ENCODE measurements at places on chromosomes 4 and X.
A peak's percentile ranks its signal among the peaks of the same experiment; 100 is the strongest.

GRCh38 chr4:168474660-168475320 is 5.5 kb downstream of the DDX60L start:
- DNase-seq = no peak

GRCh38 chrX:152070144-152070543 is 68.2 kb downstream of the MAGEA10 start:
- DNase-seq = no peak

GRCh38 chrX:102712981-102713625 is 855 bp downstream of the GPRASP2 start:
- DNase-seq = no peak

DNA sequence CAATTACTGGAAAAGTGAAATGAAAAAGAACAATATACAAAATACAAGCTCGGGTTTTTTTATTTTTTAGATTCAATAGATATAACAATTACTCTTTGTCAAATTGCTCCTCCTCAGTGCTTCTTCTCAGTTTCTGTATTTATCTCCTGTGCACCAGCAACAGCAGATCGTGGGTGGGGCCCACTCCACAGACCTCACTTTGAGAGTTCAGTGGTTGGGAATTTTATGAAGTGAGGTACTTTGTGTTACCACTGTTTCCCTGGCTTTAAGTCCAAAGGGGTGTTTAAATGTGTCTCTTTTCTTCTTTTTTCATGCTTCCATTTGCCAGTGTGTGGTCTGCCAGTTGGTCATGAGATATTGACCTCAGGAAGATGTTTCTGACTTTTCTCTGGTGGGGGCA is 54.4 kb downstream of the KIT start:
- no peak for DNase-seq

GRCh38 chrX:70262952-70263567 is 3.1 kb upstream of the P2RY4 start:
- peak; percentile 26 for DNase-seq

- DNase-seq = no peak
Measured at GRCh38 chr4:185332575-185333464, 62.9 kb downstream of the LRP2BP start.

- DNase-seq = no peak
Measured at GRCh38 chr4:3239998-3240920, 8.7 kb upstream of the MSANTD1 start.

DNA sequence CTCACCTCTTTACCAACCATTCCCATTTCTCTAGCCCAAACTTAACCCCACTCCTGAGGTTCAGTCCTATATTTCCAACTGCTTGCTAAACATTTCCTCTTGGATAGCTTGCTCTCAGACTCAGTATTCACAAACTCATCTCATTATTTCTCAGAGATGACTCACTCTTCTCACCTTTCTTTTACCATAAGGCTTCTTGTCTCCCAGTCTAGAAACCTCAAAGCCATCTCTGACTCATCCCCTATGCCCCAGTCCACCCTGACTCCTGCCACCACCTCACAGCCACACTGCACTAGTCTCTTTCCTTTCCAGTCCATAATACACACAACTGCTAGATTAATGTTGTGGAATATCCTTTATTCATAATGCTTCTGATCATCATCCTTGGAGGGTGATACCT is 4.8 kb downstream of the FRMPD3 start:
- peak; percentile 34 for DNase-seq

DNA sequence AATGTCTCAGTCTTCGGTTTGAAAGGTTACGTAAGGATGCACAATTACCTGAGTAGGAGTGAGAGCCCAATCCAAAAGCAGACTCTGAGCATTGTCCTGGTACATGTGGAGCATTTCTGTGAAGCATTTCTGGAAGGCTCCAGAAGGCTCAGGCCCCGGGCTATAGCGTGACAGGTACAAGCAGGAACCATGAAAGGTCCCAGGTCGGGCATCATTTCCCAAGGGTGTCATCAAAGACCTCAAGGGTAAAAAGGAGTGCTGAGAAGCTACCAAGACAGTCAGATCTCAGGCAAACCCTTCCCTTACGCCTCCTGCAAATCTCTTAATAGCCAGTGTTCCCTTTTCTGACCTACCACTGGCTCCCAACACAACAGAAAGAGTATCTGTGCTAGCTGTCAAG is 30.8 kb downstream of the GPC4 start:
- DNase-seq = no peak

- peak; percentile 61 for DNase-seq
Measured at GRCh38 chr4:84258905-84259830, 239.9 kb downstream of the NKX6-1 start.

- no peak for DNase-seq
Measured at GRCh38 chr4:177271915-177272766, 37.5 kb upstream of the NEIL3 start.

DNA sequence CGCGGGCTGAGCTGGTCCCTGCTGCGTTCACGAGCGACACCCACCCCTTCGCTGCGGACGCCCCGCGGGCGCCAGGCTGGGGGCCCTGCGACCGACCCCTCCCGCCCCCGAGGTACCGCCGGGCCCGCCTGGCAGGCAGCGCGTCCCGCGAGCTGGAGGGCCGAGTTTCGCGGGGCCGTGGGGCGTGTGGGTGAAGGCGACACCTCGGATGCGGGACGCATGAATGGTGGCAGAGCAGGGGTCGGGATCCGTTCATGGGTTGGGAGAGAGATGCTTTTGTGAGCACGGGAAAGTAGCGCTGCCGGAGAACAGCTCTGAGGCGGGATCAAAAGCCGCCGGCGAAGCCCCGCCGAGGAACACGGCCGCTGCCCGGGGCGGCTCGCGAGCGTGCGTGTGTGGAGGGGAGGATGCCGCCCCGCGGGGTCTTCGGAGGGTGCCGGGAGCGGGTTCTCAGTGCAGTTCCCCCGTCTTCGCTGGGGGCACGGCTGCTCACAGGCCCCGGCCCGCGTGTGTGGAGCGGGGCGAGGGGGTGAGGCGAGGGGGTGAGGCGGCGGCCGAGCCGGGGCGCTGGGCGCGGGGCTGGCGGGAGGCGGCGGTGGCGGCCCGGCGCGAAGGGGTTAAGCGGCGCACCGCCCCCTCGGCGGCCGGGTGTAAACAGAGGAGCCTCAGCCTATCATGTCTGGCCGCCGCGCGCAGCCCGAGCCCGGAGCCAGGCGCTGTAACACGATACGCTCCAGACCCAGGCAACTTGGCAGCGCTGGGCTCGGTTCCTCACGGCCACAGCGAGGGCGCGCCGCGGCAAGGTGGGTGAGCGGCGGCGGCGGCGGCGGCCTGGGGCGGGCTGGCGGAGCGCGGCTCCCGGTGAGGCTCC is 205.3 kb downstream of the TENM3 start:
- DNase-seq = no peak

DNA sequence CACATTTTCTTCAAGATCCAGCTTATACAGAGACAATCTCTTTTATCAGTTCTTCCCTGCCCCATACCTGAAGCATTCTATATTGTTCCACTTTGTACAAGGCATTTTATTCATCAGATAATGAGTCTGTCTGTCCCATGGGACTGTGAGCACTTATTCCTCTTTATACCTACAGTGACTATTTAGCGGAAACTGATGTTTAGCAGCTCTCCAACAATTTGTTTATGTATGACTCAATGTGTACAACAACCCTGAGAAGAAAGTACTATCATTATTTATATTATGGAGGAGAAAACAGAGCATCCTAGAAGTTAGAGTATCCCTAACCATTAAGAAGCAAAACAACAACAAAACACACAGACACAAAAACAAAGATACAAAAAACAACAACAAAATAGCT is 306.5 kb downstream of the PRDM5 start:
- DNase-seq = no peak

GRCh38 chr4:94175553-94176261 is 32.0 kb upstream of the SMARCAD1 start:
- no peak for DNase-seq

DNA sequence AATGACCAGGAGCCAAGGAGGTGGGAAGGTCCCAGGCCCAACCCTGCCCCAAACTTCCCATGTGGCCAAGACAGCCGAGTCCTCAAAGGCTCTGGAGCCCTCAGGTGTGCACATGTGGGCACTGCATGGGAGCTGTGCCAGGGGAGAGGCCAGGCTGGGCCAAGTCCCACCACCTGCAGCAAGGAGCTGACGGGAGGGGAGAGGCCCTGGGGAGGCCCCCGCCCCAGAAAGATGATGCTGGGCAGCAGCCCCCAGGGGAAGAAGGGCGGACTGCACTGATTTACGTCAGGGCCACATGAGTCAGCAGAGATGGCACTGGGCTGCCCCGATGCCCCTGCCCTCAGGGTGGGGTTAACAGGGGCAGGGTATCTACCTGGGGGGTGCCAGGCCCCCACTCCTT is 1.4 kb downstream of the L1CAM start:
- DNase-seq = peak; percentile 41

- DNase-seq = no peak
Measured at GRCh38 chr4:43394976-43395375, 502.5 kb downstream of the GRXCR1 start.

GRCh38 chrX:77510007-77510406 is 62.8 kb downstream of the FGF16 start:
- no peak for DNase-seq

GRCh38 chr4:156575430-156576073 is 396.0 kb downstream of the PDGFC start:
- DNase-seq = no peak

- DNase-seq = no peak
Measured at GRCh38 chr4:25770847-25771246, 91.9 kb downstream of the SEL1L3 start.

DNA sequence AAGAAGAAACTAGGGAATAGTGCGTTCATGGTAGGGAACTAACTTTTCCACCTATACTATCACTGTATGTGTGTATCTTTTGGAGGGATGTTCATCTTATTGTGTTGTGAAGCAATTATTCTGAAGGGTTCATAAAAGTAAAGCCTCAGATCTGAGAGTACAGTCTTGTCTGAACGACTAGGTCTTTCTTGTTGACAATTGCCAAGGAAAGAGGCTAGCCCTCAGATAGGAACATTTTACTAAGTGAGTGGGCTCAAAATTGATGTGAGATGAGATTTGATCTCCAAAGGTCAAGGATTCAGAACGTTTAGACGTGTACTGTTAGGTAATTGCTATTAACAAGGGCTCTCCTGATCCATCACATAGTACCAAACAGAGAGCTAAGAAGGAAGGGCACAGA is 15.2 kb upstream of the CNOT6L start:
- DNase-seq = no peak

- DNase-seq = no peak
Measured at GRCh38 chr4:70405765-70406164, 8.0 kb downstream of the OPRPN start.

- no peak for DNase-seq
Measured at GRCh38 chr4:88619971-88620370, 27.7 kb downstream of the HERC3 start.

DNA sequence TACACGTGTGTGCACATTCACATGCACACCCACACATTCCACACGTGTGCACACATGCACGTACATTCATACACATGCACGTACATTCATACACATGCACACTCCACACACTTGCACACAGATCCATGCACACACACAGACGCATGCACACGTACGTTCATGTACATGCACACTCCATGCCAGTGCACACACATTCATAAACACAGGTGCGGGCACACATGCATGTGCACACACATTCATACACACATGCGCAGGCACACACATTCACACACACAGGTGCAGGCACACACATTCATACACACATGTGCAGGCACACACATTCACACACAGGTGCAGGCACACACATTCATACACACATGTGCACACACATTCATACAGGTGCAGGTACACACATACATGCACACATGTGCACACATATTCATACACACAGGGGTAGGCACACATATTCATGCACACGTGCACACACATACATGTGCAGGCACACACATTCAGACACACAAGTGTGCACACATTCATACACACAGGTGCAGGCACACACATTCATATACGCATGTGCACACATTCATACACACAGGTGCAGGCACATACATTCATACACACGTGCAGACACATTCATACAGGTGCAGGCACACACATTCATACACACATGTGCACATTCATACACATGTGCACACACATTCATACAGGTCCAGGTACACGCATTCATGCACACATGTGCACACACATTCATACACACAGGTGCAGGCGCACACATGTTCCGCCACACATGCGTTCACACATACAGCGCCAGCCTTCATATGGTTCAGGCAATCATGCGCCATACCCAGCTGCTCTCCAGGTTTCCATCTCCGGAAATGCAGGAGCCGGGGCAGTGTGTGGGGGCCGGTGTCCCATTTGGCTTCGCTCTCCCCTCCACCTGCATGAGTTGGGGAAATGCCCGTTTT is 124.8 kb downstream of the HMX1 start:
- DNase-seq = no peak

DNA sequence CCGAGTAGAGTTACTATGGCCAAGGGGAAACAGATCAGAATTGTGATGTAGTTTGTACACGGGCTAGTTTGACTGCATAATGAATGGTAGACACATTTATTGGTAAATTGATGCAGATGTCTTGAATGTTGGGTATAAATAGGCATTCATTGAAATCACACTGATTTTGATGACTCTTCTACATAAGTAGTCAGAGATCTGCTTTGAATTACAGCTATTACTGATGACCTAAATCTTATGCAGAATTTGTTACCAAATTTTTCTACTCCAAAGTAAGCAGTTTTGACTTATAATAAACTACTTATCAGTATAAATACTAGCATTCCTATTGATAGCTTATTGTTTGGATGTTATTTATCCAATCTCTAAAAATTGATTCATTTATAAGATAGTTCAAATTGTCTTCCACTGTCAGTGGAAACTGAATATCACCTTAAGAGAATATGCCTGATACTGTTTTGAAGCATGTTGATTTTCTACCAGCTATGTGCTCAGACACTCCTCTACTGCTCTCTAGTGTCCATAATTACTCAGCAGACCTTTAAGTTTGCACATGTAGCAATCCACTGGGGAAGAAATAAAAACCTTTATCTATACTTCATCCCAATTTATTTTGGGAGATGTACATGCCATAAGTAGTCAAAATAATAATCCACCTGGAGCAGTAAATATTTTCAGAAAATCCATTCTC is 120.3 kb downstream of the RASL11B start:
- peak; percentile 60 for DNase-seq

DNA sequence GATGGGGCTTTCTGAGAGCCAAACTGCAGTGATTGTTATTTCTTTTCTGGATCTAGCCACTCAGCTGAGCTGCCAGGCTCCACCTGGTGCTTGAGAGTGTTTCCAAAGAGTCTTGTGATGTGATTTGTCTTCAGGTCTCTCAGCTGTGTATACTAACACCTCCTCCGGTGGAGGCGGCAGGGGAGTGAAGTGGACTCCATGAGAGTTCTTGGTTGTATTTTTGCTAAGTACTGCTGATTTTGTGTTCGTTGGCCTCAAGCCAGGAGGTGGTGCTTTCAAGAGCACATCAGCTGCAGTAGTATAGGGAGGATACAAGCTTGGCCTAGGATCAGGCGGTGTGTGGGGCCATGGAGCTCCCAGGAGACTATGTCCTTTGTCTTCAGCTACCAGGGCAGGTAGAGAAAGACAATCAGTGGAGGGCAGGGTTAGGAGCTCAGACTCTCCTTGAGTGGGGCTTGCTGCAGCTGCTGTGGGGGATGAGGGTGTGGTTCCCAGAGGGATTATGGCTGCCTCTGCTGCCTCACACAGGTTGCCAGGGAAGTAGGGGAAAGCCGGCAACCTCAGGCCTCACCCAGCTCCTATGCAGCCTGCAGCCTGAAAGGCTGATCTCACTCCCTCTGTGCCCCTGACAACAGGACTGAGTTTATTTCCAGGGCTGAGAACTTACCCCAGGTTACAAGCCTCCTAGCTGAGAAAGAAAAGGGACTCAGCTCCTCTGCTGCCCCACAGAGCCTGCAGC is 62.4 kb downstream of the NPFFR2 start:
- DNase-seq = no peak

Measured in RKO (cell line).